ENCODE measurements at places on chromosomes 3 and 15.
A peak's percentile ranks its signal among the peaks of the same experiment; 100 is the strongest.

- H3K4me3 ChIP-seq, result no peak overlapping the region
- no peaks in the 10 kb centered on the region for H3K4me1 ChIP-seq
- no peaks in the 10 kb centered on the region for H3K36me3 ChIP-seq
- peaks cover 5% of the 10 kb centered on the region for H3K27me3 ChIP-seq
- no peak for DNase-seq
These were observed 27.6 kb downstream of the C2CD4A start for GRCh38 chr15:62094388-62094787.

DNA sequence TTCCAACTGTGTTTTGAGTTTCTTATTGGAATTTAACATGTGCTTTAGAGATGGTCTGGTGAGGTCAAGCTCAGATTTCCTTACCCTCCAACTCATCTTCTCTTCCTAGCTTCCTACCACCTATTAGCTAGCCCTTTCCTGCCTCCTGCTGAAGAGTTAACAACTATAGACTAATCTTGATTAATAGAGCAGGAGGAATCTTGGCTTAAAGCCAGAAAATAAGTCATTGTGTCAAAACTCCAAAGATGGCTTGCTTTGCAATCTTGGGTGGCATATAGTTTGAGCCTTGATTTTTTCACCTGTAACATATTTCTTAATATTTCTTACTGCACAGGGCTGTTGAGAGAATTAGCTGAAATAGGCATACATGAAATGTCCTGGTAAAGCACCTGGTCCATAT, 27.3 kb downstream of the BCL2L10 start:
- no peak overlapping the region for H3K4me3 ChIP-seq
- H3K27me3 ChIP-seq, result peaks cover 6% of the 10 kb centered on the region
- DNase-seq, result no peak
- peaks cover 5% of the 10 kb centered on the region for H3K36me3 ChIP-seq
- H3K27ac ChIP-seq, result no peak overlapping the region

DNA sequence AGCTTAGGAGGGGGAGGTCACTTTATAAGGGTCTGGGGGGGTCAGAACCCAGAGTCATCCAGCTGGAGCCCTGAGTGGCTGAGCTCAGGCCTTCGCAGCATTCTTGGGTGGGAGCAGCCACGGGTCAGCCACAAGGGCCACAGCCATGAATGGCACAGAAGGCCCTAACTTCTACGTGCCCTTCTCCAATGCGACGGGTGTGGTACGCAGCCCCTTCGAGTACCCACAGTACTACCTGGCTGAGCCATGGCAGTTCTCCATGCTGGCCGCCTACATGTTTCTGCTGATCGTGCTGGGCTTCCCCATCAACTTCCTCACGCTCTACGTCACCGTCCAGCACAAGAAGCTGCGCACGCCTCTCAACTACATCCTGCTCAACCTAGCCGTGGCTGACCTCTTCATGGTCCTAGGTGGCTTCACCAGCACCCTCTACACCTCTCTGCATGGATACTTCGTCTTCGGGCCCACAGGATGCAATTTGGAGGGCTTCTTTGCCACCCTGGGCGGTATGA, at the start of gene RHO:
TSS of gene RHO (plus strand) at position 51 of the 512 bp plus-strand sequence. CDS start at position 146, 95 bp downstream.
- no peaks in the 10 kb centered on the region for H3K4me1 ChIP-seq
- no peaks in the 10 kb centered on the region for H3K27me3 ChIP-seq
- H3K27ac ChIP-seq, result no peak within 1 kb of the TSS
- H3K4me3 ChIP-seq, result no peak within 1 kb of the TSS

GRCh38 chr3:153397794-153398193, 235.8 kb downstream of the RAP2B start:
- no peak for DNase-seq
- no peaks in the 10 kb centered on the region for H3K27me3 ChIP-seq
- peaks cover 24% of the 10 kb centered on the region for H3K4me1 ChIP-seq
- peaks cover 12% of the 10 kb centered on the region for H3K36me3 ChIP-seq

DNA sequence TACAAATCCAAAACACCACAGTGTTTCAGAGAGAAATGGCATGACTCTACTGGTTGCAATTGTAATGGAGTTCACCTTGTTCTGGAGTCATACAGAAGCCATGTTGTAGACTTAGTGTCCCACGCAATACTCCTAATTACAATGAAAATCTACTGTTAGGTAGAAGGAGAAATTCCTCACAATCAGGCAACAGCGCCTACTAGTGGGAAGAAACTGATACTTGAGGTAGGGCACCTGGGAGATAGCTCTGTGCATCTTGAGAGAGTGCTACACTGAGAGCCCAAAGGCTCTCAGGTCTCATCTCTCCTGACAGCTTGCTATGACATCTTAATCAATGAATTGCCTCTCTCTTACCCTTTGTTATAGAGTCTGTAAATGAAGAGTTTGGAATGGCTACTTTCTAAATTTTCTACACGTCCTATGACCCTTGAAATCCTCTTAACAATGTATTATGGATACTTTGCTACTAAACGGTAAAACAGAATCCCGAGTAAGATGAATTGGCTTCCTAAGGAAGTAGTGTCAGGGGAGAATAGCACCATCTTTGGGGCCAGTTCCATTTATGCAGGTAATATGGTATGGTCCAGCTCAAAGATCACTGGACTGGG, 422.7 kb upstream of the TPRG1 start:
- H3K27me3 ChIP-seq, result peaks cover 3% of the 10 kb centered on the region
- peak; percentile 58 for DNase-seq

DNA sequence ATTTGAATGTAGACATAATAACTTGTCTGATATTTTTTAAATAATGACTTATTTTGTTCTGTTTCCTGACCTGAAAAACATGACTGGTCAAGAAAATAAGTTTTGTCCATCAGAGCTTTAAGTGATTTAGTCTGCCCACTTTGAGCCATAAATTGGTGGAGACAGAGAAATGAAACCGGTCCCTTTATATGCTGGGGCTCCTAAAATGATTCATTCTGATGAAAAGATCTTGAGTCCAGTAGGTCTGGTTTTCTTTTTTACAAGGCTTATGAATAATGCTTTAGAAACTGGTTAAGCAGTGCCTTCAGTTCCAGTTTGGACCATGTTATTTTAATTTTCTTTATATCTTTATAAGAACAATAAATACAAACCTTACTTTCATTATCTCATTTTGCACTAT, 293.2 kb downstream of the DIPK2A start:
- H3K27ac ChIP-seq, result no peak overlapping the region
- no peak for DNase-seq
- H3K4me3 ChIP-seq, result no peak overlapping the region
- H3K4me1 ChIP-seq, result no peaks in the 10 kb centered on the region
- H3K36me3 ChIP-seq, result no peaks in the 10 kb centered on the region

DNA sequence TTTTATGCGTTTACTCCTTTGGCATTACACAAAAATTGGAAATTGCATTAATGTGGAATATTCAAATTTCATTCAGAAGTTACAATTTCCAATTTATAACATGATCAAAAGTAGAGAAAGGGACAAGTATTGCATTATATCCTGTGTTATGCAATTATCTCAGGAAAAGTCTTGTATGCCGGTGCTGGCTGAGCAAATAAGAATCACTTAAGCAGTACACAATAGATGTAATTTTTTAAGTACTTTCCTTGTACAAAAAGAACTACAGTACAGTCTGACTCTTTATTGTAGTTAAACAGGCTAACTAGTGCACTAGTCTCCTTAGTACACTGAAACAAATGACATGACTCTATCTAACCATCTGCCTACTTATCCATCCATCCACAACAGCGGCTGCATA, 493.2 kb upstream of the KCNMB2 start:
- no peaks in the 10 kb centered on the region for H3K27me3 ChIP-seq
- H3K4me1 ChIP-seq, result no peaks in the 10 kb centered on the region
- DNase-seq, result no peak

Data from activated CD8-positive, alpha-beta memory T cell treated with anti-CD3 and anti-CD28 coated beads, Interleukin-2, amount 10 ng/mL, durations not matched to agents 7 days and 5 days (primary cell).